ENCODE measurements at places on chromosomes 13 and 19.

DNA sequence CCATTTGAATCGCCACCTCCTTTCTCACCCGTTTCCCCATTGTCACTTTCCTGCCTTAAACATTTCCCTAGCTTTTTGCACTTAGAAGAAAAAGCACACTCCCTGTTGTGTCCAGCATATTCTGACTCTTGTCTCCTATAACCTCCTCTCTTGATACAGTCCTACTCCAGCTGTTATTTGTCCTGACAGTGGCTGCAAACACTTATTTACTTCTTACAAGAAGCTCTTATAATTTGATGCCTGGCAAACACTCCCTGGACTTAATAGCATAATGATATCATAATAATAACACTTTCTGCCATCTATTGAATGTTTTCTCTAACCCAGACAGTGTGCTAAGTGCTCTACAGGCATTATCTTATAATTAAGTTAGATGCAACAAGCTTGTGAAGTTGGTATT, 76.6 kb downstream of the DGKH start:
- no peak for DNase-seq

DNA sequence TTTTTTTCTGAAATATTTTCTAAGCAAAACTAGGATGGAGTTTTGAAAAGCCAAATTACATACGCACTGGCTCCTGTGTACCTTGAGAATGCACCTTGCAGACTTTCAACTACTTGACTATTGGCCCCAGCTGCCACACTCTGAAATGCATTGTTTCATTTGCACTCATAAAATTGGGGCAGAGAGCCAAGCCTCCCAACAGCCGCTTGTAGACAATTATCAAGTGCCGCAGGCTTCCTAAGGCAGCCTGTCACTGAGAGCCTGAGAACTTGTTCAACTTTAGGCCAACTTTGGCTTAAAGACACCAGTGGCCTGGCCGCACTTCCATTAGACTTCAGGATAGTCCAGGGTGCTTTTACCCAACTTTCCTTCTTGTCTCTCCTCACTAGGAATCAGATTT, 115.7 kb upstream of the STARD13 start:
- no peak for DNase-seq

DNA sequence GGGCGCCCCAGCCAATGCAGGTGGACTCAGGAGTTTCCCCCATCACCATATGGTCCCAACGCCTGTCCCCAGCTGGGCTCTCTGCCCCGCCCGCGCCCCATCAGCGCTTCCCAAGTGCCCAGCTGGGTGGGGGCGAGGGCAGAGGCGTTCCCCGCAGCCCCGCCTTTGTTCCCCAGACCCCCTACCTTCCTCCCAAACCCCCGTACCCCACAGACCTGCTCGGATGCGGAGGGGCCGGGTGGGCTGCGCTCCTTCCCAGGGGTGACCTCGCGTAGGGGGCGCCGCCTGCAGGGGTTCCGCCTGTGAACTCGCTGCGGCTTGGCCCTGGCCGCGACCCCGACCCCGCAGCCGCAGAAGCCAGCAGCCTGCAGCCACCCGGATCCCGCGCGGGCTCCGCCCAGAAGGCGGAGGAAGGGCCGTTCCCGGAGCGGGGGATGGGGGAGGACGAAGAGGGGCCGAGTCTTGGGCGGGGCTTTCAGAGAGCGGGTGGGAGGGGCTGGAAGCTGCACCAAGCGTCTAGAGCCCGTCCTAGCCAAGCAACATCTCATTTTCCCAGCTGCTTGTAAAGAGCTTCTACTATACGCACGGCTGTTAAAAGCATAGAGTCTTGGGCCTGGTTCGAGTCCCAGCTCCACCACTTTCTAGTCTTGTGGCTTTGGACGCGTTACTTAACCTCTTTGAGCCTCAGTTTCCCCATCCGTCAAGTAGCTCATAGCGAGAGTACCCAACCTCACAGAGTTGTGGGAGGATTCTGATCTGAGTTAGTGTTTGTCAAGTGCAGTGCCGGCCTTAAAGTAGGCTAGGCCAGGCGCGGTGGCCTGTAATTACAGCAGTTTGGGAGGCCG, at the start of gene RAB3D:
Gene RAB3D, minus strand, starts transcription at position 404 of the 845 bp plus-strand sequence. CDS start 2,258 bp downstream, outside the sequence.
- DNase-seq = peak; percentile 81

GRCh38 chr19:2573916-2574315, 98.0 kb downstream of the GADD45B start:
- DNase-seq = no peak

DNA sequence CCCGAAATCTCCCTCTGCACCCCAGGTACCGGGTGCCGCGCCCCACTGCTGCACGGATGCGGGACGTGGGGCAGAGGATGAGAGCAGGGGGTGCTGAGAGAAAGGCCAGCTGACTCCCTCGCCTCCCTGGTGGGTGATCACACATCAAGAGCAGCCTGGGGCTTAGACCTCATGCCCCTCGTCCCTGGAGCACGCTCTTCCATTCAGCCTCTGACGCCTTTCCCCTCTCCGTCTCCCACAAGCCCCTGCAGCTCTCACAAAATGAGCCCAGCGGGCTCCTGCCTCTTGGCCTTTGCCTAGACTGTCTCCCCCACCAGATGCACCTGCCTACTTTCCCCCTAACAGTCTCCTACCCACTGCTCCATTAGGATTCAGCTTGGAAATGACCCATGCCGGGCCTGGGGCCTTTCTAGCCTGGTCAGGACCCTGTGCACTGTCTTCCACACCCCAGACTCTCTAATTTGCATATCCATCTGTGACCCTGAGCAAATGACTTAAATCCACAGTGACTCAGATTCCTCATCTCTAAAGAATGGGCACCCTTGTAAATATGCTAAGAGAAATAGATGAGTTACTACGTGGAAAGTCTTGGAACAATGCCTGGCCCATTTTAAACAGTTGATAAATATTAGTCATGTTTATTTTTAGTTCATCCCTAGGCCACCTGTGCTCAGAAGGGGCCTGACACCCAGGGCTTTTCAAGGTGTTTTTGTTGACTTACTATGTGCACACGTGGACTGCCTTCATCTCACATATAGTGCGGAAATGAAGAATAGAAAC, 582 bp upstream of the PTPRH start:
- no peak for DNase-seq

DNA sequence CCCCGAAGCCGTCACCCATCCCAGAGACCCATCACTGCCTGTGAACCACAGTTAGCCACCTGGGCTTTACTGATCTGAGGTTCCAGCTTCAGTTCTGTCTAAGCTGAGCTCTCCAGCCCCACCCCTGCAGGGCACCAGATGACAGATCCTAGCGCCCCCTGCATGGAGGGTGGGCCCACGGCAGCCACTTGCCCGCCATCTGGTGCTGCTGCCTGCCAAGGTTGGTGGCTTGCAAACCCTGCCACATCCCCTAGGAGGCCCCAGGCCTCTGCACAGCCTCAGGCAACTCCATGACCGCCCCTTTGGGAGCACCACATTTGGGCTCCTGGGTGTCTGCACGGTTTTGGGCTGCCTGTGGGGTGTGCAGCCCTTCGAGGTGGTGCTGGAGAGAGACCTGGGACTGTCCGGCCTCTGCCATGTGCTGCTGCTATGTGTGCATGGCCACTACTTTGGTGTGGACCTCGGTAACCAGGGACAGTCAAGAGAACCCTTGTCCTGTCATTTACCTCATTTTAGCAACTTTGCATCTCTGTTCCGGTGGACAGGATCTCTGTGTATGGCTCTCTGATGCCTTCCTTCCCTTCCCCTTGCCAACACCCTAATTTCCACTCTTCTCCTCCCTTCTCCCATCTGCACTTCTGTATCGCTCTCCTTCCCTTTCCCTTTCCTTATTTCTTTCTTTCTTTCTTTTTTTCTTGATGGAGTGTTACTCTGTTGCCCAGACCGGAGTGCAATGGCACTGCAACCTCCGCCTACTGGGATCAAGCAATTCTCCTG, 17.4 kb upstream of the SDHAF1 start:
- no peak for DNase-seq

DNA sequence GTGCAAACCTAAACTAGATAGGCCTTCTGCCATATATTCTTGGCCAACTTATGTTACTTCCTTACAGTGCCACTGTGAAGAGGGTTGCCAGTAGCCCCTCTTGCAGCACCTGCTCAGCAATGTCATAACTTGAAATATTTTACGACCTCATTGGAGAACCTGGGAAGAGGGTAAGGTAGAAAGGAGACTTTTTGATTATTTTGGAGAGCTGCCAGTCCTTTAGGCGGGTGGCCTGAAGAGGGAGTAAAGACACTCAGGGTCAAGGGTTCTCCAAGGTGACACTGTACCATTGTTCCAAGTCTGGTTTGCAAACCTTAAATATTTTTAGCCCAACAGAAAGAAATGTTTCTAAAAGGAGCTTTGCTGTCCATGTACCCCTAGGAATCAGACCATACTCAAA, 118.3 kb downstream of the FLT1 start:
- no peak for DNase-seq

GRCh38 chr19:617551-618246, 15.6 kb downstream of the POLRMT start:
- DNase-seq = no peak

DNA sequence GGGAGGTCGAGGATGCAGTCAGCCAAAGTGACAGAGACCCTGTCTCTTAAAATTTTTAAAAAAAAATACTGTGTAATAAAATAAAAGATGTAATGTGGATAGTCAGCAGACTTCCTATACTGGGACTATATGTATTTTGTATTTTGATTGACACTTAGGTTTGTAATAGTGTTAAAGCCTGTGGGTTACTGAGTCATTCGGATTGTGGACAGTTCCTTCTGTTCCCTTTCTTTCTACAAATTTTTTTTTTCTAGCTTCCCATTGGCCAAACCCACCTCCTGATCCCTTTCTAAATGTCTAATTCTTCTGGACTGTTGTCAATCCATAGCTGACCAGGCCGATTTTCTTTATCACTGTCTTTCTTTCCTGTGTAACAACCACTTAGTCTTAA, 108.0 kb downstream of the DNAJC3 start:
- DNase-seq = no peak

DNA sequence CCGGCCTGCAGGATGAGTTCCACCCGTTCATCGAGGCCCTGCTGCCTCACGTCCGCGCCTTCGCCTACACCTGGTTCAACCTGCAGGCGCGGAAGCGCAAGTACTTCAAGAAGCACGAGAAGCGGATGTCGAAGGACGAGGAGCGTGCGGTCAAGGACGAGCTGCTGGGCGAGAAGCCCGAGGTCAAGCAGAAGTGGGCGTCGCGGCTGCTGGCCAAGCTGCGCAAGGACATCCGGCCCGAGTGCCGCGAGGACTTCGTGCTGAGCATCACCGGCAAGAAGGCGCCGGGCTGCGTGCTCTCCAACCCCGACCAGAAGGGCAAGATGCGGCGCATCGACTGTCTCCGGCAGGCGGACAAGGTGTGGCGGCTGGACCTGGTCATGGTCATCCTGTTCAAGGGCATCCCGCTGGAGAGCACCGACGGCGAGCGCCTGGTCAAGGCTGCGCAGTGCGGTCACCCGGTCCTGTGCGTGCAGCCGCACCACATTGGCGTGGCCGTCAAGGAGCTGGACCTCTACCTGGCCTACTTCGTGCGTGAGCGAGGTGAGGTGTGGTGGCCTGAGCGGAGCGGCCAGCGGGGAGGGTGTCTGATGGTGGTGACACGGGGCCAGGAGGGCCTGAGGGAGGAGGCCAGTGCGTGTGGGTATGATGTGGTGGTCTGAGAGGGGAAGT, 15.5 kb downstream of the NFIC start:
- DNase-seq = no peak

DNA sequence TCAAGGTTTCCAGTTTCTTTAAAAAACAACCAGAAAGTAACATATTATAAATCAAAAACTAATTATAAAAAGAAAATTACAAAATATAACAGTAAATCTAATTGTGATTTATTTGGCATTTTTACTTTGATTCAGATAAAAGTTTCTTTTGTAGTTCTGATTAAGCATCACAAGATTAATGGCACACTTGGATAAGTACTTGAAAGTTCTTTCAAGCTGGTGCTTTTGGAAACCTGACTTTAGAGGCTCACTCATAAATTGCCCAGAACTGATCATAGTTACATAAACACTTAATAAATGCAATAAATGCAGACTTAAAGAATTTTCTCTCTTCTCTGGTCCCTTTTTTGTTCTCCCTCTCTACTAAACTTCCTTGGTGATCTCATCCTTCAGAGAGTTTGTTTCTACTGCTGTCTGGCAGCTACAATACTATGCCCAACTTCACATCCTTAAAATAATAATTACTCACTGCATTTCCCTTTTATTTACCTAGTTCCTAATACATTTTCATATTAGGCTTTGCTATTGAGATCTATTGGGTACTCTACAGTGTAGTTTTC, 1417.0 kb downstream of the EFNB2 start:
- no peak for DNase-seq

- DNase-seq = no peak
Measured at GRCh38 chr13:94261163-94261562, 218.3 kb downstream of the DCT start.

DNA sequence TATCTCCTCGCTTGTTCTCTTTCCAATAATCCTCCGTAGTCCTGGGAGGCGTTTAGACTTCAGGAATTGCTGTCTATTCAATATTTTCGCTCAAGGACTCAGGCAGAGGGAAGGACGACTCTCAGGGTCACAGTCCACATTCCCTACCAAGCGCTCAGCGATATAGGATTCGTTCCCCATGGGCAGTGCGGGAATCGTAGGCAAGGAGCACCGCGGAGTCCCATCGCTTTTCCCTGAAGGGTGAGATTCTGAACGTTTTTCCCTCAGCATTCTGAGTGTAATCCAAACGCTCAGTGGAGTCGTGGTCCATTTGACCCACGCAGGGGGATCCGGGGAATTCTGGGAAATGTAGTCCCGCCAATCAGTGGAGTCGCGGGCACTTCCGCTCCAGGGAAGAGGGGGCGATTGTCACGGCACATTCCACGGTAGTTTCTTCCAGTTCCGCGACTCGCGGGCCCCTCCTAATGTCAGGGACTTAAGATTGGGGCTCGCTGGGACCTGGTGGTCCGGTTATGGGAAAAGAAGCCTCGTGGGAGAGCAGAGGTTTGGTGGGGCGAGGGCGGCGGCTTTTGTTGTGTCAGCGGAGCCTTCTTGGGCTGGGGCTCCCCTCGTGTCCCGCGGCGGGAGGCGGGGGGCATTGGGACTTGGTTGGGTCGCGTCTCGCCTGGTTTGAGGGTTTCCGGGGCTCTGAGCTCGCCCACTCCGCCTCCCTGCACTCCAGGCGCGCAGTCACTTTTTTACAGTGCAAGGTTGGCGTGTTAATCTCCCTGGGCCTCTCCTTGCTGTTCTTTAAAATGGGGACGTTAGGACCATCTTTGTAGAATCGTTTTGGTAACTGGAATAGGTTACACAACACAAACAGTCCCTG, at the start of gene ZNF234:
Gene ZNF234, plus strand, starts transcription at position 364 of the 868 bp plus-strand sequence. CDS start 3,079 bp downstream, outside the sequence.
- DNase-seq = peak; percentile 74

GRCh38 chr19:58353717-58354477, 605 bp upstream of the A1BG start:
- no peak for DNase-seq

DNA sequence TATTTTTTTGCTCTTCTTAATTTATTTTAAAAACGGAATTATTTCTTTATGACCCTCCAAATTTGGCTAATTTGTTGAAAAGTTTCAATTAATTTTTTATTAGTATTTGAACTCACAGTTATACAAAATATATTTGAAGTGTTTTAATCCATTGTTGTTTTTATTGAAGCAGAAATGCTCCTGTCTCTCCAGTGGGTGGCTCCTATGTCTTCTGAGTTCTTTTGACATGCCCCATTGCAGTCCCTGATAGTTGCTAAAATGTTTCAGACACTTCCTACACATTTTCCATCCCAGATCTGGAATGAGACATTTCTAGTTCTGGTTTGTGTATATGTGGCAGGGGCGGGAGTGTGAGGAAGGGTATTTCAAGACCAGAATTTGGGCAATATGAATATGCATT, 579.4 kb upstream of the PRR20A start:
- no peak for DNase-seq

- DNase-seq = no peak
Measured at GRCh38 chr13:38430796-38431195, 81.1 kb downstream of the UFM1 start.

- no peak for DNase-seq
Measured at GRCh38 chr13:113152691-113152983, 5.8 kb upstream of the PROZ start.
